ENCODE measurements at places on chromosomes 11 and 22.

- DNase-seq: no peak
These were observed 15.9 kb upstream of the APOBEC3A start for GRCh38 chr22:38941488-38941987.

GRCh38 chr22:27197052-27197451 is 539.7 kb downstream of the MIAT start:
- no peak for DNase-seq

DNA sequence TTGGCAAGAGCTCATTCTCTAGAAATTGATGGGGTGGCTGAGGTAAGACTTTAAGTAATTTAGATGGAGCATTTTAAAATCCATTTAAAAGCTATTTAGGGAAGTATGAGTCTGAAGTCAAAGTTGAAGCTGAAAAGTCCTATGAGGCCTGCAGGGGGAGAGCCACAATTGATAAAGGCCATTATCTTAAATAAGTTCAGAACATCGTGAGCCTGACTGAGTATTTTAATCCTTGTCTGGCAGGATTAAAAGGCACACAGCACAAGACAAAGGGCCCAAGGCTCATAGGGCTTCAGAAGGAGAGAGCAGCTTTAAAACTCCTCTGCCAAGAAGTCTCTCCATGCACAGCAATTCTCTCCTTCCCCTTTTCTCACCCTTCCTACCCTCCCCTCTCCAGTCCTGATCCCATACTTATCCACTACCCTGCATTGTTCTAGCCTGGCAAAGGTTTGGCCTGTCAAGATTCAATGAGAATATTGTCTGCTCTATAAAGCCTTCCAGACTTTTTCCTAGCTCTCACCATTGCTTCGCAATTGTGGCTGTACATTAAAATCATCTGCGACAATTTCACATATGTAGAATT is 1312.9 kb downstream of the FAM181B start:
- no peak for DNase-seq

GRCh38 chr22:40747361-40747760 is 68.1 kb downstream of the MCHR1 start:
- no peak for DNase-seq

GRCh38 chr11:47626234-47626633 is 16.1 kb downstream of the MTCH2 start:
- no peak for DNase-seq

GRCh38 chr11:113683481-113684046 is 22.5 kb downstream of the TMPRSS5 start:
- no peak for DNase-seq
